ENCODE measurements at places on chromosomes 11 and 22.

- DNase-seq = no peak
Observed at GRCh38 chr11:107591378-107592230, 657 bp downstream of the ELMOD1 start.

DNA sequence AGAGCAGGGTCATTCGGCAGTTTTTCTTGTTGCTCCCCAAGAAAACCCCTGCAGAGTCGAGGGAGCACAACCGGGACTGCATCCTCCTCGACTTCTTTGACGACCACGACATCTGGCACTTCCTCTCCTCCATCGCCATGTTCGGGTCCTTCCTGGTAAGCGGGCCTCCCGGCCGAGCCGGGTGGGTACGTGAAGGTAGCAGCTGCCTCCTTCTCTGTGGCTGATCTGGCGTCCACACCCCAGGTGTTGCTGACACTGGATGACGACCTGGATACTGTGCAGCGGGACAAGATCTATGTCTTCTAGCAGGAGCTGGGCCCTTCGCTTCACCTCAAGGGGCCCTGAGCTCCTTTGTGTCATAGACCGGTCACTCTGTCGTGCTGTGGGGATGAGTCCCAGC, 3.4 kb upstream of the TAGLN start:
- no peak for DNase-seq

DNA sequence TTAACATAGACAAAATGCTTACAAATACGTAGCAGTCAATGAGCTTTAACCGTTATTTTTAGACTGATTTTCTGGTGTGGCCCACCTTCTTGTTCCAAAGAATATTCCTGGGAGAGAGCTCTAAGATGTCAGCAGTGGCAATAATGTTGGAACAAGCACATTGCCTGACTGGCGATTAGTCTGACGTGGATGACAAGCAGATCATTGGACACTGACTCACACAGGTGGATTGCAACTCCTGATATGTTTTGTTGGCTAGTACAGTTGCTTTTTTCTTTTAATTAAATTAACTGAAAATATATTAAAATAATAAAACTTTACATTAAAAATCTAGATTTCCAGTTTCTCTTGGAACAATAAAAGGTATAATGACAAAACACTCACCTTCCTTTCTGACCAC, 78.0 kb downstream of the TENM4 start:
- no peak for DNase-seq

DNA sequence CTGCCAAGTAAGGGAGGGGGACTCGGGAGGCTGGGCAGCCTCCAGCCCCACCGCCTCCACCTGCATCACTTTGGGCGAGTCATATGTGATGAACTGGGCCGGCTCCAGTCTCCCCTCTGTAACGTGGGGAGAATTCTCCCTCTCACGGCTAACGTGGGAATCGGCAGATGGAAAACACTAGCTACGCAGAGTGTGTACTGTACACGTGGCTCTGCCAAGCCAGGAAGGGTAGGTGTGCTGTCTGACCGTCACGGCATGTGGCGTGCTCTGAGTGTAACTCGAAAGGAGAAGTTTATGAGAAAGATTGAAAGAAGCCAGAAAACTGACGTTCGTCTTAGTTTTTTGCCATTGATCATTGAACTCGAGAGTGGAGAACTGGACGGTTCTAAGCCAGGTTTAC, 13.7 kb downstream of the TRMU start:
- no peak for DNase-seq

DNA sequence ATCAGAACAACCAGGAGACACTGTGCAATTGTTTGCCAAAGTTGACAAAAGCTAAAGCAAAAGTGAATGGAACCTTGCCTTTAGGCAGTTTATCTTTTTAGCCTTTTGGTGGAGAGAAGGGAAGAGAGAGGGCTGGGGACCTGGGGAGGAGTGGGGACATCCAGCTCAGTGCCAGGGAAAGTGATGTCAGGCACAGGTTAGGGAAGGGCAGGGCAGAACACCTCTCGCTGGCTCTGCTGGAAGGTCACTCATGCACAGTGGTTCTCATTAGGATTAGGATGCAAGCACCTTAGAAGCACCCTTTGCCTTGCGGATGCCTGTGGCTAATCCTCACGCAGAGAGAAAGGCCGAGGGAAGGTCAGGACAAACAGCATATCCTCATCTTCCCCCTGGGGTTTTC, 14.3 kb upstream of the LINC01488 start:
- DNase-seq = no peak

- no peak for DNase-seq
Observed at GRCh38 chr11:32785262-32785661, 9.2 kb downstream of the CCDC73 start.

DNA sequence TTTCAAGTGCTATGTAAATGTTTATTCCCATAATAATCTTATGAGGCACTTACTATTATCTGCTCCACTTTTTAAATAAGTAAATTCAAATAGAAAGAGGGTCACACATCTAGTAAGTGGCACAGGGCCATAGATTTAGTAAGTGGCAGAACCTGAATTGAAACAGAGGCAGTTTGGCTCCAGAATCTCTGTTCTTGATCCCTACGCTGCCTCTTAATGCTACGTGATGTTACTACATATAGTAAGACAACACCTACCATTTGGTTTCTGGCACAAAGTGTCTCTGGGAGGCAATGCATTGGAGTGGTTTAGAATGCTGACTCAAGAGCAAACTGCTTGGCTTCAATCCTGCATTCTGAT, 1018.3 kb downstream of the DLG2 start:
- DNase-seq = no peak

GRCh38 chr11:68012843-68013610, 2.9 kb downstream of the ALDH3B1 start:
- DNase-seq = peak; percentile 97

- DNase-seq = peak; percentile 52
Observed at GRCh38 chr11:1152316-1153104, 5.2 kb upstream of the MUC5AC start.

- no peak for DNase-seq
Observed at GRCh38 chr11:20093775-20094174, 66.5 kb downstream of the DBX1 start.

GRCh38 chr11:128424851-128425285, 162.5 kb downstream of the ETS1 start:
- DNase-seq = no peak

- no peak for DNase-seq
Observed at GRCh38 chr11:20873054-20873453, 203.7 kb downstream of the NELL1 start.

DNA sequence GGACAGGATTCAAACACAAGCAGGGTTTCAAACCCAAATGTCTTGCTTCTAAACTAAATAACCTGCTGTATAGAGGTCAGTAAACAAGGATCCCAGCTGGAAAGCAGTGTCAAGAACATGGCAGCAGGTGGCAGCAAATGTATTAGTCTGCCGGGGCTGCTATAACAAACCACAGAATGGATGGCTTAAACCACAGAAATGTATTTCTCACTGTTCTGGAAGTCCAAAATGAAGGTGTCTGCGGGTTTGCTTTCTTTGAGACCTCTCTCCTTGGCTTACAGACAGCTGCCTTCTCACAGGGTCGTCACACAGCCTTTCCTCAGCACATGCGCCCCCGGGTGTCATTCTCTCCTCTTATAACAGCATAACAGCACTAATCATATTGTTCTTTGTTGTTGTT, 65.1 kb upstream of the LRRC55 start:
- no peak for DNase-seq

GRCh38 chr11:11409224-11409623, 56.2 kb upstream of the CSNK2A3 start:
- no peak for DNase-seq

DNA sequence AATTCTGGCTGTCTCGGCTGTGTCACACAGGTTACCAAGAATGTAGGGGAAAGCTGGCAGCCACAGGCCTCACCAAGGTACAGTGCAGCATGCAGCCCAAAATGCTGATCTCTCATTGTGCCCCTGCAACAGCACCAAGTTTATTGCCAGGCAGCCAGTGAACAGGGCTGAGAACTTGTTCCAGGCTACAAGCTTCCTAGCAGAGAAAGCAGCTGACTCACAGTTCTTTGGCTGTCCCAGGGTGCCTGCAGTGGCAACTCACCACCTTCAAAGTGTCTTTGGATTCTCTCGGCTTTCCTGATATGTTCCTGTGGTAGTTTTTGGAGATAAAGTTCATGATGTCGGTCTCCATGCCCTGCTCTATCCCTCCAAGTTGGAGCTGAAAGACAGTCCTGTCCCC, 719.1 kb upstream of the ANO3 start:
- DNase-seq = no peak

- no peak for DNase-seq
Observed at GRCh38 chr11:41309716-41310115, 149.7 kb downstream of the LRRC4C start.

- no peak for DNase-seq
Observed at GRCh38 chr22:31753005-31753633, 700 bp upstream of the DEPDC5 start.

GRCh38 chr22:41481131-41481830, 12.4 kb downstream of the ACO2 start:
- no peak for DNase-seq

DNA sequence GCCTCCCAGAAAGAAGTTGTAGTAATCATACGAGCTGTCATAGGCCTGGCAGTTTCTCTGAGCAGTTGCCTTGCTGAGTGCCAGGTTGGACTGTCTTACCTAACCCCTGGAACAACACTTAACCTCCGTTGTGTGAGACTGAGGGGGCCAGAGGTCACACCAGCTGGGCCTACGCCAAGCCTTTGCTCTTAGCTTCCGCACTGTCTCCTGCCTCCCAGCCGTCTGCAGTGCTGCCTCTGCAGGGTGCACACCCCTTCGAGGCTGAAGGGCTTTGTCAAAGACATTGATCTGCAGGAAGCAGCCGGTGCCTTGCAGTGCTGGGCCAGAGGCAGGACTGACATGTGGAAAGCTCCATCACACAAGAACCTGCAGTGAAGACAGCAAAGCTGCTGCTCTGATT, 16.7 kb downstream of the TAB1 start:
- DNase-seq = no peak

GRCh38 chr11:20131788-20132666, 28.2 kb downstream of the DBX1 start:
- DNase-seq = no peak

DNA sequence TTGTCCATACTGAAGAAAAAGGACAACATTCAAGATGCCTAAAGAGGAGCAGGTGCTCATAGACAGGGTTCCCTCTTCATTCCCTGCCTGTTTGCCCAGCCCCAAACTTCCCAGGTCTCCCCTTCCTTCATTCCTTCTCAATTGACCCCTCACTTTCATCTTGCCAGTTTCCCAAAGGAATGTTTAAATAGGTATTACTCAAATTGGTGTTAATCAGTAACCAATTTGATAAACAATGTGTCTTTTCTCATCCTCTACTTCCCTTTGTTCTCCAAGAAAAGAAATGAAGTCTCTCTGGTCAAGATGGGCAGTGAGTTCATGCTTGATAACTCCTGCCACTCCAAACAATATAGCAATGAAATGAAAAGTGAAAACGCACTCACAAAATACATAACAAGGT, 101.9 kb downstream of the TMPRSS5 start:
- no peak for DNase-seq

GRCh38 chr11:62463121-62463542, 44.3 kb downstream of the SCGB1A1 start:
- DNase-seq = no peak

DNA sequence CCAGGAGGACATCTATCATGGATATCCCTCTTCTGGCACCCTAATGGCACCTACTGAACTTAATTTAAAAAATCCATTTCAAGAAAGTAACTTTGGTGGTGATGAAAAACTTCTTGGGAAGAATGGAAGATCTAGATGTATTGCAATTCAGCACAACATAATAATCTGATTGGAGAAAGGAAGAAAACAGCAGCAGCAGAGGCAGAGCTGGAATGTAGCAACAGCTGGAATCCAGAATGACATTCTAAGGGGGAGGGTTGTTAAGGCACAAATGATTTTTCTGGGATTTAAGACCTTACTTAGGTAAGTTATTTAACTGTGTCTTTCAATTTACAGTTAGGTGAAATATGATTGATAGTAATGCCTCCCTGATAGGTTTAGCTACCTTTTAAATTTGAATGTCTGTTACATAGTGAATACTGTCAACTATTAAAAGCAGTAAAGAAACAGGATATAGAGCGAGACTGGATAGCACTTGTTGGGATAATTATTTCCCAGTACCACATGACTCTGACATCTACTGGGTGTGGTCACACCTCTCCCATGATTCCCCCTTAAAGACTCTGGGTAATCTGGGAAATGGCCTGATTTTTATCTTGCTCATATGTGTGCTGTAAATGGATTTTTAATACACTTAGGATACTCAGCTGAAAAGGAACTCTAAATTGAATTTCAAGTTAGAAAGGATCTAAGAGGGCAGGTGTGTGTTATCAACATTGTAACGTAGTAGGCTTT, 11.7 kb downstream of the CAPRIN1 start:
- DNase-seq = no peak

DNA sequence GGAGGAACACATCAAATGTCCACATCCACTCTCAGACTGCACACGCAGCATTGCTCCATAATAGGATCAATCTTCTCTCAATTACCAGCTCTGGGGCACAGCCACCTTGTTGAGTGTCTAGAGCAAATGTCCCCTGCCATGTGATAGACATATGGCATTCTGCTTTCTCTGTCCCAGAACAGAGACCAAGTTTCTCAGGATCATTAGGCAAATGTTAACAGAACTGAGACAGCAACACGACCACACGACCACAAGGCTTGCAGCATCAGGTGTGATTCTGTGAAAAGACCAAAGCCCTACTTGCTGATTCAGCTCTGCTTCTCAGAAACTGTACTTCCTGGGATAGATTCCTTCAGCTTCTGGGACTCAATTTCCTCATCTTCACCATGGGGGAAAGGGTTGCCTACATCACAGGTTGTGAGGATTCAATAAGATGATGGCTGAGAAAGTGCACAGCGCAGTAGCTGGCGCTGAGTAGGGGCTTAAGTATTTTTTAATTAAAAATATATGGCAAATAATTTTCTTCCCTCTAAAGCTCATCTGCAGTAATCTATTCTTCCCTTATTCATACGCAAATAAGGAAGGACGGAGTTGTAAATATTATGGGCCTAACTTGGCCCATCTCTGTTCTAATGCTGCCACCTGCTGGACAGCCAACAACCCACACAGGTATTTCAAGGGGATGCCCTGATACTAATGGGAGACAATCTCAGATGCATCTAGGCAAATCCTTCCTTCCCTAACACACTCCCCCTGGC, 54.3 kb upstream of the USP47 start:
- no peak for DNase-seq

- no peak for DNase-seq
Observed at GRCh38 chr22:37913233-37913721, 7.2 kb downstream of the MICALL1 start.

DNA sequence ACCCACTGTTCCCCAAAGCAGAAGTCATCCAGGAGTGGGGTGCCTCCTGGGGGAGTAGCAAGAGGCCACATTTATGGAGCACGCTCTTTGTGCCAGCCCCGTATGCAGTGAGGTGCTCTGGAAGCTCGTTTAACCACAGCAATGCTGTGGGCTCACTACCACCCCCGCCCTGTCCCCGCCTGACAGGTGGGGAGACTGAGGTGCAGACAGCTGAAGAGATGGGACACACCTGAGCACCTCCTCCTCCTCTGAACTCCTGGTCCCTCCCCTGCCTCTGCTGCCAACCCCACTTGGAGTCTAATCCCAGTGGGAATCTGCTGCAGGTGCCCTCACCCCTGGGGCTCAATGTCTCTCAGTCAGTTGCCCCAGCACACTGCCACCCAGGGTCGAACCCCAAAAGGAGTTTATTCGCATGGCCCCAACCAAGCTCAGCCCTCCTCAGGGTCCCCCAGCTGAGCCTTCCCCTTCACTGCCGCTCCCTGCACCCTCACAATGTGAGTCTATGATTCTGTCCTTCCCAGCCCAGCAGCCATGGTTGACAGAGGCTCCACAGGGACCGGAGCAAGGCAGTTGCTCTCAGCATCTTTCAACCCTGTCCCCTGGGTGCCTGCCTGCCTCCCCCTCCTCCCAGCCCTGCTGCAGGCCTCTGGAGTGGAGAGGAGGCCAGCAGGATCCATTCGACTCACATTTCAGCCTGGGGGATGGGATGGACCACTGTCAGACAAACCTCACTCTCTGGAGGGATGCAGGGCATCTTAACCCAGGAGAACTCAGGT, 13.3 kb upstream of the BCR start:
- DNase-seq = no peak

Measured in kidney epithelial cell (primary cell).